Right ventricle myocardium superior (tissue), 1 donor: ENCODE measurements at places on chromosomes 2 and 18. TPM values are rescaled to one million over a fixed set of nuclear protein-coding genes. Genes with fewer than 3 reads are reported as not detected.

DNA sequence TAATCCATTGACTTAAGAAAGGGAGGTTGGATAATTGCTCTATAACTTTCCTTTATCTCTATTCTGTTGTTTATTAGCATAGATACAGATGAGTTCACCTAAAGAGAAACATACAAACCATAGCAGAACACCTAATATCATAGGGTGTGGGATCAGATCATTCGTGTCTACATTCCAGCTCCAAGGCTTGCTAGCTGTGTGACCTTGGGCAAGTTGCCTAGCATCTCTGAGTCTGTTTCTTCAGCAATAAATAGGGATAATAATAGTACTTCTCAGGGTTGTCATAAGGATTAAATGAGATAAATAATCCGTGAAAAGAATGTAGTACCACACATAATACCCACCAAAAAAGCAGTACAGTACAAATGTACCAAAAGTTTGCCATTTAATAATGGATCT is 126.2 kb downstream of the PLB1 start:
- DNase-seq = no peak

Gene MBD5
- total RNA-seq = 25.5 TPM

DNA sequence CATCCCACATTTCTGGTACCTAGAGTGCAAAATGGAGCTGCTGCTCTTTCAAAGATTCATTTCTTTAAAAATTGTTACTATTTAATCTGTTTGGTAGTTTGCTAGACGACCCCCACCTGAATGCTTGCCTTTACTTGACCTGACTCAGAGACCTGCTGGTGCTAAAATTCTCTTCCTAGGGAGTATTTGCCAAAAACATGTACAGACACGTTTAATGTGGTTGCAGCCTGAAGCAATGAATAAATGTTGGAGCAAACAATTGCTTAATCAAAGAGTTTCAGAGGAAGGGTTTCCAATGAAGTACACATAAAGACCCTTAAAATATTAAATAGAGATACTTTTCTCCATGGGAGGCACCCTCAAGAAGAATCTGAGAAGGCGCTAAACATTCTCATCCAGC is 734.4 kb downstream of the CBLN2 start:
- no peak for DNase-seq

- DNase-seq = no peak
Measured at GRCh38 chr2:122315306-122315705, 559.9 kb downstream of the TSN start.

Gene NOTO
- not detected for total RNA-seq
